ENCODE measurements at places on chromosomes 7 and 10.

DNA sequence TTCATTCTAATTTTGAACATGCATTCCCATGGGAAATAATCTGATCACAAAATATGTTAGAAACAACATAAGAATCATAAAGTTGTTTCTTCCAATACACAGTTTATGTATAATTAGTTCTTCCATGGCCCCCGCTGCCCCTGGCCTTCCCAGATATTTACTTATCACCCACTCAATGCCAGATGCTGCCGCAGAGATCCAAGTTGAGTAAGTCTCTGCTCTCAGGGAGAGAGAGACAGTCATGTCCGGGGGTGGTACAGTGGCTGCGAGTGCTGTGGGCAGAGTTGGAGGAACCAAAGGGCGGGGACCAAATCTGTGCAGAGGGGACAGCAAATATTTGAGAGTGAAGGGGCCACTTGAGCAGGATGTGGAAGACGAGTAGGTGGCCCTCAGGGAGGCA, 37.1 kb downstream of the COL26A1 start:
- DNase-seq: no peak

DNA sequence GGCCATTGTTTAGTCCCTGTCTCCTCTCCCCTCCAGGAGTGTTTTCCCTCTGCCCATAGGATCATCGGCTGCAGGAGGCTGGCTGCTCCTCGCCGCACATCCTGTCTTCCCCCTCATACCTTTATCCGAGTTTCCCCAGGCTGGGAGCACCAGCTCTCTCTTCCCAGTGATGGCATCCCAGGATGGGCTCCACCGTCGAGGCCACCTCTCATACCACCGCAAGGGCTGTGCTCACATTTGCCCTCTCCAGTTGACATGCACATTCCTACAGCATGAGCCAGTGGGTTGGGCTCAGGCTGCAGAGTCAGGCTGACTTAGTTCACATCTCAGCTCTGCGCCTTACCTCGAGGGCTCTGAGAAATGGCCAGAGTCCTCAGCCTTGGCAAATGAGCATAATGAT, 12.1 kb downstream of the HKDC1 start:
- no peak for DNase-seq

GRCh38 chr7:87567052-87567451, 33.6 kb downstream of the ABCB1 start:
- DNase-seq: no peak

DNA sequence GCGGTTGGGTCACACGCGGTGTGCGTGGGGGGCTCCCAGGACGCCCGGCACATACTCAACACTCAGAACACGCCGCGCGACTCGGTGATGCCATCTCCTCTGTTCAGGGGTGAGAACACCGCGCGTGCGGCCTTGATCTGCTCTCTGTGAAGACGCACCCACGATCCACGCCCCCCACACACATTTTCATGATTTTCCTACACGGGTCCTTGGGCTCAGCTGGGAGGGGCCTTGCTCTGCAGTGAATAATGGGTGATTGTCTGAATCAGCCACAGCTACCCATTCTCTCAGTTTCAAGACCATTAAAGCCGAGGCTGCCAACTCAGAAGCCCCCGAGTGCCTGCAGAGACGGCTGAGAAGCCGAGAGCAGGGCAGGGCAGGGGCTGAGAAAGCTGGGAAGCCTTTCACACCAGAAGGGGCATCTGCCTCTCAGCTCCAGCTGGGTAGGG, 54.3 kb upstream of the PDGFA start:
- DNase-seq: no peak

- DNase-seq: peak; percentile 73
Observed at GRCh38 chr7:159211540-159212182, 67.0 kb upstream of the VIPR2 start.

DNA sequence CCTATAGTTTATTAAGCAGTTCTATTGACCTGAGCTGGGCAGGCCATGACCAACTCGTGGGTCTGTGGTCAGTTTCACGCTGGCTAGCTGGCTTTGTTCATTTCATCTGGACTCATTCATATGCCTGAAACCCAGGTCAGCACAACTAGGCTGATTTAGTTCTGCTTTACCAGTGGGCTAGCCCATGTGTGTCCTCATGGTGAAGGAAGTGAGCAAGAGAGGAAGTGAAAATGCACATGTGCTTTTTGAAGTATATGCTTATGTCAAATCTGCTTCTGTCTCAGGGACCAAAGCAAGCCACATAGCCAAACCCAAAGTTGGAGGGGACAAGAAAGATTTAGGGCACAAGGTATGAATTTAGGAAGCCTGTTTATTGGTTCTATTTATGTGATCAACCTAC, 154.5 kb downstream of the RNF133 start:
- DNase-seq: no peak

DNA sequence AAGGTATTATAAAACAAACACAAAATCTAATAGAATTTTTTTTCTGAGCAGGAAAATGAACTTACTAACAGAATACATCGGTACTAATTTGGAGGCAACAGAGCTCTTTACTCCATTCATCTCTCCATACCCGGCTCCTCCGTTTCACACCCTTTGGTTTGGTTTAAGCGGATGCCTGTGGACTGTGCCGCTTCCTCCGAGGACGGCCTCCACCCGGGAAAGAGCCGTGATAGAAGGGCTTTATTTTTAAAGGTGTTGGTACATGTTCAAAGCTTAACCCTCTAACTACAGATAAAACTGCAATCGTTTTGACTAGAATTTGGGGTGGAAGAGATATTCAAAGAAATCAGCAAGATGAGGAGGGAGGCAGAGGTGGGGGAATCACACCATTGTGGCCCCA, 1.9 kb downstream of the VIPR2 start:
- no peak for DNase-seq

DNA sequence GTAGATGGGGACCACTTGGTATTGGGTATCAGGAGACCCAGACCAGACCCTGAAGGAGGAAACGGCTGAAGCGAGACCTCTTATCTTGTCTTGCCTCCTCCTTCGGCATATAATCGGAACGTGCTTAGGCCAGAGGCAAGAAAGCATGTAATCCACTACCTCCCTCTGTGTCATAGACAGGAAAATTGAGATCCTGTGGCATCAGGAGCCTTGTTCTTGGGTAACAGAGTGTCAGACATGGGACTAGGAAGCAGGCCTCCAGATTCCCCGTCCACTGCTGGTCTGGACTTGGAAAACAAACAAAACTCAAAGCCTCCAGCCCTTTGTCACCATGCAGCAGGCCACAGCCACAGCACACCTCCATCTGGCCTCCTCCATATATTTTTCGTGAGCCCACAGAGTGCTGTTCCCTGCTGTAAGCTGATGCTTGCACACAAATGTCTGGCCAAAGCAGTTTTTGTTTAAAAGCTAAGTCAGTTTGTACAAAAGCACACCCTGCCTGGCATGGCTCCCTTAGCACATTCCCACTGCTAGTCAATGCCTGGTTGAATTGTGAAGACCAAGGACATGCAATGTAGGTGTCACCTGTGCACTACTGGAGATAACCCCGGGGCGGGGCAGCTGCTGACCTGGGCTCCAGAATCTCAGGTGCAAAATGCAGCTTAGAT, 510.9 kb downstream of the RPS24 start:
- DNase-seq: no peak

DNA sequence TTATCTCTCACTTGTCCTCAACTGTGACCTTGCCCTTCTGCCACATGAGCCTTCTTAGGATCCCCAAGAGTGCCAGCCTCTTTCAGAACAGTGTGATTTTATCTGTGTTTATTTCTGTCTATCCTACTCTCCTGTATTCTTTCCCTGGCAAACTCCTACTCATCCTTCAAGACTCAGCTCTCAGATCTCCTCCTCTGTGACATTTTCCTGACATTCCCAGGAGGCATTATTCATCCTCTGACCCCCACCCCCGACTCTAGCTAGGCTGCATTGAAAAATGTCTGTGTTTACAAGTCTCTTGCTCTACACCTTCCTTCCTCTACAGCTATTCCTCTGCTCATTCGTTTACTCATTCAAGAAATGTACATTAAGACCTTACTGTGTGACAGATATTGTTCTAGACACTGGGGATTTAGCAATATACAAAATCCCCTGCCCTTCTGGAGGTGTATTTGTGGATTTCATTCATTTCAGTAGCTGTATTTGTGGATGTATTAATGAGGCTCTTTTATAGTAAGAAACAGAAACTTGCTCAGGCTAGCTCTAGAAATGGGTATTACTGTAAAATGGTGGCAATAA, 61.4 kb upstream of the COMTD1 start:
- DNase-seq: no peak

DNA sequence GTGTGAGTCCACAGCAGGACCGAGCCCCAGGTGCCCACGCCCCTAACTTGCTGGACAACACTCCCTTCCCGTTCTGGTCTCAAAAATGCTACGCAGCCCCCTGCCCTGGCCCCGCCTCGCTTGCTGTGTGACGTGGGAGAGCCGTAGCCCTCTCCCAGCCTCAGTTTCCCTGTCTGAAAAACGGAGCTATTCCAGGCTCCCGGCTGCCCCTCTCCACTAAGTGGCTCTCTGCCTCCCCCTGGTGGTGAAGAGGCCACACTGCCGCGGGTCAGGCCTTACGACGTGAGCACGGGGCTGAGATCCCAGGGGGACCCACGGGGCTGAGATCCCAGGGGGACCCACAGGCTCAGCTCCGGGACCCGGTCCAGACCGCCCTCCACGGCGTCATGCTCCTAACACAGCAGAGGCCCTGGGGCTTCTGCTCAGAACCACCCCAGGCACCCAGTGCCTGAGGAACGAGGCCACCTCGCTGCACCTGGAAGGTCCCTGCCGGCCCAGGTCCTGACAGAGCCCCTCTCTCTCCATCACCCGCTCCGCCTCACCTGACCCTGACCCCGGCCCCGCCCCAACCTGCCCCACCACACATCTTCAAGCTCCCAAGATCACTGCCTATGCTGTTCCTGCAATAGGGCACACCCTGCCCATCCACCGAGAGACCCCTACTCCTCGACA, 26.7 kb downstream of the MICALL2 start:
- peak; percentile 57 for DNase-seq

DNA sequence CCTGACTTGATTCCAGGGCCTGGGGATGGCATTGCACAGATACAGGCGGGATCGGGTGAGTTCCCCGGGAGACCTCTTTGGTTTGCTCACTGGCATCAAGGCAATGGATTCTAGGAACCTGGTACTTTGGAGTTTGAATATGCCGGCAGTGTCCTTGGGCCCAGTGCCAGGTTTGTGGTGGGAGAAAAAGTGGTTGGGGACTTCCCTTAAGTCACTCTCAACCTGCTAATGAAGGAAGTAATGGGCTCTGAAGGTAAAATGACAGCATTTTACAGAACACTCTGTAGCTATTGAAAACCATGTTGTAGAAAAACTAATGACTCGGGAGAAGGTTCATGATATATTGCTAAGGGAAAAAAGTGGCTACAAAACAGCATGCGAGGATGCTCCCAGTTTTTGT, 129.9 kb downstream of the CFAP58 start:
- DNase-seq: no peak

DNA sequence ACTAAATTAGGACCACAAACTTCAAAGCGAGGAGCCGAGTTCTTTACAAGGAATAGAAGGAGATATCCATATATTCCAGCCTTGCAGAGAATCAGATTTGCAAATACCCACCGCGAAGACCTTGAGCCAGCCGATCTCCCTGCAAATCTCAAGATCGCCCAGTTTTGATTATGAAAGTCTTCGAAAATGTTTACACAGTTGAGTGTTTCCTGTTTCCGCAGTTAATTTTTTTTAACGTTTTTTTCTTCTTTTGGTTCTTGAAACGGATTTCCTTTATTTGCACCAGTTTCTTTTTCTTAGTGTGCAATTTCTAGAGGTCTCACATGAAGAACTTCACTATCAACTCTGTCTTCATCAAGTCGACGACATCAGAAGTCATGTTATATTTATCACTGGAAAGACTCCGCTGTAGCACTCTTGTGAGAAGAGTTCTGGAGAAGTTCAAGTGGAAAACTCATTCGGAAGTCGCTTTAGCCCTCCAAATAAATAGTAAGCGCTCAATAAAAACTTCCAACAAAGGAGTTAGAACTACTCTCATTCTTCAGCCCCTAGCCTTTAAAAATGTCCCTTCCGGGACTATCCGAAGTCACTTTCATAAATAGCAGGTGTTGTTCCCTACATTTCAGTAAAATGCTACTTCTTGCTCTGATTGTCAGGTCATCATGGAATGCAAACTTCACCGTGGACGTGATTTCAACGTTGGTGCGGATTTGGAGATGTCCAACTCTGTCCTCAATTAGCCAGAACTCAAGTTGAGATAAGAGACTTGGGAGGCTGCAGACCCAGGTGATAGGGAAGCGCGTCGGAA, 11.9 kb upstream of the SPAG6 start:
- no peak for DNase-seq

DNA sequence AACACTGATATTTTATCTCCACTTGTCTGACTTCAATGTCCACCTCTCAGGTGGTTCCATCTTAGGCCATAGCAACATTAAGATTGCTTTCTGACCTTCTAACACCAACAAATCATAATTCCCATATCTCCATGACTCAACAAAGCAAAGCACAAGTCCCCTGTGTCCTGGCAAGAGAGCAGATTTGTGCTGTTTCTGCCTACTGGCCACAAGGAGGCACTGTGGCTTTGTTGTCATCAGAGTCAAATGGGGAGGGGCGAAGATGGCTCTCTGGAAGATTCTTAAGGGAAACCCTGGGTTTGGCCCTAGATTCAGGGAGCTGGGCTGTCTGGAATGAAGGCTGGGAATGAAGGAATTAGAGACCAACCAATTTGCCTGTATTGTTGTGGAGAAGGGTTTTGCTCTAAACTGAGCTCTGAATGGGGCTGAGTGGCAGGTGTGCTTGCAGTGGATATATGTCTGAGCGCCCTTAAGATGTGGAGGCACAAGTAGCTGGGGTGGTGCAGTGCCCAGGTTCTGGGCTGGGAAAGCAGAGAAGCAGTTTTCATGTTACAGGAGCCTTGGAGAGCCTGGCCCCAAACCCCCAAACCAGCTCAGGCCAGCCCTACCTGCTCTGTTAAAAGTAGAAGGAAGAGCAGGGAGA, 154.8 kb upstream of the PRSS58 start:
- DNase-seq: peak; percentile 61

- DNase-seq: no peak
Observed at GRCh38 chr7:2944739-2945138, 98.9 kb downstream of the CARD11 start.

DNA sequence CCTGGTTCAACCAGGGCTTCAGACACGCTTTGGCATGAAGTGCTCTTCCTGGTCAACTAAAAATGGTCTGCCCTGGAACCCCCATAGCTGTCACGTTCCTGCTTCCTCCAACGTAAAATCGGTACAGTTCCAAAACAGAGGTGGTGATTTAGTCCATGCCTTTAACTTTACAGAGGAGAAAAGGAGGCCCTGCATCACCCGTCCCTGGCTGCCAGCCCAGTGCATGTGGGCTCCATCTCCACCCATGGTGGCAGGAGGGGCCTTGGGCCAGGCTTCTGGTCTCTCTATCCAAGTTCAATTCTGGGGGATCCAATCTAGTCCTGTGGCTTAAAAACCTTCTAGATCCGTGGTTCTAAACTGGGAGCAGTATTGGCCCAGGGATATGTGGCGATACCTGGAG, 18.7 kb downstream of the ECHDC3 start:
- no peak for DNase-seq

- no peak for DNase-seq
Observed at GRCh38 chr10:18683427-18683826, 24.2 kb downstream of the ARL5B start.

- DNase-seq: no peak
Observed at GRCh38 chr10:31136386-31136785, 104.7 kb upstream of the ZNF438 start.
